ENCODE measurements at places on chromosomes 2 and 18. TPM values are rescaled to one million over a fixed set of nuclear protein-coding genes. Genes with fewer than 3 reads are reported as not detected.

DNA sequence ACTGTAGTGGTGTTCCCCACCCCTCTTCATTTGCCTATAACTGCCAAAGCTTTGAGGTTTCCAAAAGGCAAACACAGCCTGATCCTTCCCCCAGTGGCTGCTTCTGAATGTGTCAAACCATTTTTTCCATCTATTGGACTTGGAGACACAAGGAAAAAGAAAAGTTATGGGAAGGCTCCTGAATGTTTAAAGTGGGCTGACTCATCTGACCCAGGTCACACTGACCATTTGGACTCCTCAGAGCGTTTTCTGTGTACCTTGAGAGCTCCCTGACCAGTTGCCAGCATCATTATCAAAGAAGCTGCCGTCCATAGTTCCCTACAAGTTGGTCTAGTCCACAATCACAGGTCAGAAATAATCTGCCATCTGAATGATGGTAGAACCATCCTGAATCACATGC lies 123.4 kb upstream of the COL3A1 start:
- DNase-seq, result no peak

DNA sequence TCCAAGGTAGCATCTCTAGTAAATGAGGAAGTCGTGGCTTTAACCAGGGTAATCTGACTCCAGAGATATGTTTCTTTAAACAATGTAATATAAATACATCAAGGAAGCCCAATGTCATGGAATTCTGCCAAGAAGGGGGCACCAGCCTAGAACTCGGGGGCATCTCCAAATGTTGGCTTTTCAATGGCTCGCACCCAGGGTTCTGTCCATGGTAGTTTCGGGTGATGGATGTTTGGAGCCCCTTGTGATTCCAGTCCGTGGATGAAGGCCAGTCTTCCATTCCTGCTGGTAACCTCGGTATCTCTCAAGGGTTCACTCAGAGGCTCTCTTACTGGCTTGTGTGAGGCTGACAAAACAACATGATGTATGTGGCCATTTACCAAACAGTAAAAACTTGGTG lies 91.7 kb upstream of the SPHKAP start:
- DNase-seq, result no peak

The PARD6G gene
- total RNA-seq, result 1.7 TPM

The ZC3H6 gene
- total RNA-seq, result 3.0 TPM

The RAB6C gene
- under 0.01 TPM for total RNA-seq
